ENCODE measurements at places on chromosomes 16 and 17.

GRCh38 chr17:63474174-63474573 is 2.7 kb upstream of the ACE start:
- DNase-seq: no peak

- DNase-seq: no peak
Observed at GRCh38 chr17:72590882-72591281, 470.1 kb downstream of the SOX9 start.

- no peak for DNase-seq
Observed at GRCh38 chr17:46121841-46122485, 71.3 kb downstream of the KANSL1 start.

GRCh38 chr17:10031127-10031526 is 126.1 kb upstream of the RCVRN start:
- peak; percentile 38 for DNase-seq

DNA sequence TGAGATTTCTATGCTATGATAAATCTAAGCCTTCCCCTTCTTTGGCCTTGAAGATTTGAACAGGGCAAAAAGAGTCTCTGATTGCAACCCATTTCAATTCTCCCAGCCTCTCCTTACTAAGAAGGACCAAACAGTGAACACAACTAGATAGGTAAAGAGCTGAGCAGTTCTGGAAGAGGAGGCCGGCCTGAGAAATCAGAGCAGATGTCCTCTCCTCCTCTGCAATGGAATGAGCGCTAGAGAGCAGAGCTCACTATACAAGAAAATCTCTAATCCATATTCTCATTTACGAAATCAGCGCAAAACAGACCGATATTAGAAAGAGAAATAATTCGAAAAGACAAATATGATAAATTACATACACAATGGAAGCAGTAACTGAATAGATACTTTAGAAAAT is 124.2 kb downstream of the CDK5R1 start:
- DNase-seq: no peak

- DNase-seq: no peak
Observed at GRCh38 chr16:75107505-75107904, 9.1 kb downstream of the LDHD start.

- DNase-seq: no peak
Observed at GRCh38 chr16:26316683-26317464, 625.1 kb downstream of the HS3ST4 start.

DNA sequence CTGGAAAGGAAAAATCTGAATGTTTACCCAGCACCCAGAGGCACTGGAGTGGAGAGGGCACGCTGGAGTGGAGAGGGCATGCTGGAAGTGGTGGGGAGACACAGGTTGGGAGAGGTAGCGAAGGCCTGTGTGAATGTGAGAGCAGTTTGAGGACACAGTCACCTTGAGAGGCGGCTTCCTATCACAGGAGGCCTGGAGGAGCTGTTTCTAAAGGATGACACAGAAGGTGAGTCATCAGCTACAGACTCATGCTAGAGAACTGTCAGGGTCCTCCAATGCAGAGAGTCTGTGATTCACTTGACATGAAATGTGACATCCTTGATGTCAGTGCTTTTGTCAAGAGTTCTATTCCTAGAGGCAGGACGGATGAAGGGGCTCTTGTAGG is 13.8 kb downstream of the CTRL start:
- peak; percentile 80 for DNase-seq

DNA sequence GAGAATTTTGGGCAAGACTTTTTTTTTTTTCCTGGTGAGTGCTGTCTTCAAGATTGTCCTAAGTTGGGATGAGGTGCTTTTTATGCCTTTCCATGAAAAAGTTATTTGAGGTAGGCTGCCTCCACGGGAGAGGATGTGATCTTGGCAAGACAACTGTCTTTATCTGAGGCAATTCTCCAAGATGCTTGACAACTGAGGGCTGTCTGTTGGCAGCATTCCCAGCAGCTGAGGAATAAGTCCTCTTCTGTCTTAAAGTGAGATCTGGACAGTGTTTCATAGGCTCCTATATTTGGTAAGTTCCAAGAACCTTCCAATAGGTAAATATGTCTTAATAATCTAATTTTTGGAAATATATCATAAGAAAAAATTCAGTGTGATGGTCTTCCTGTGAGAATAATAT is 662.0 kb downstream of the CDH11 start:
- DNase-seq: peak; percentile 83

DNA sequence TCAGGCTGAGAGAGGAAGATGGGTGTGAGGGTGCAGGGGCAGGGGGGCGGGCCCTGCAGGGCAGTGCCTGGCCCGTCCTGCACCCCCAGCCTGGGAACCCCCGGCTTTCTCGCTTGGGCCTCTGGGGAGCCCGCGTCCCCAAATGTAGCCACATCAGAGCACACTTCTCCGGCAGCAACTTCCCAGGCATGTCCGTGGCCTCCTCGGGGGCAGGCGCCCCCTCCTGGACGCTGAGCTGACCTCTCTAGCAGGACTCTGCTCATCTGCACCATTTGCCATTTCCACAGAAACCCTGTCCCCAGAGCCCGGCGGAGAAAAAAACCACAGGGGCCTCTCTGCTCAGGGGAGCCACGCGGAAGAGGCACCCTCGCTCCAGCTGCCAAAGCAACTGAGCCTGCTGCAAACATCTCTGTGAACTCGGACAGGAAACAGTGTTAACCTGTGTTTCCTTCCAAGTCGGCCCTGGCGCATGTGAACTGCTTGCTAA is 63.4 kb downstream of the KLHDC4 start:
- peak; percentile 13 for DNase-seq
